Stimulated activated CD8-positive, alpha-beta memory T cell treated with anti-CD3 and anti-CD28 coated beads, Interleukin-15, amount 100 ng/mL, for 48 hours (primary cell): ENCODE measurements at places on chromosomes 6 and 20.

DNA sequence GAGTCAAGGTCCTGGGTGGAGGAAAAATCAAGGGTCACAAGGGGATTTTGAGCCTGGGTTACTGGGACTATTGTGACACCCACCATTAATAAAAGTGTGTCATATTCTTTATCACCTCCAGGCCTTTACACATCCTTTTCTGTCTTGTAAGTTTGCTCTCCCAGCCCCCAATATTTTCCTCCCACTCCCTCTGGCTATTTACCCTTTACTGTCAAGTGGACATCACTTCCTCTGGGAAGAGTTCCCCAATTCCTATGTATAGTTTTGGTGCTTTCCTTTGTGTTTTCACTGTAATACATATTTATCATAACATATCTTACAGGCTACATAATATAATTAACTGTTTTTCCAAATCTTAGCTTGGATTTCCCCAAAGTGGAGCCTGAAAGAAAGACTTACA lies 36.3 kb downstream of the MARCKS start:
- DNase-seq, result no peak

DNA sequence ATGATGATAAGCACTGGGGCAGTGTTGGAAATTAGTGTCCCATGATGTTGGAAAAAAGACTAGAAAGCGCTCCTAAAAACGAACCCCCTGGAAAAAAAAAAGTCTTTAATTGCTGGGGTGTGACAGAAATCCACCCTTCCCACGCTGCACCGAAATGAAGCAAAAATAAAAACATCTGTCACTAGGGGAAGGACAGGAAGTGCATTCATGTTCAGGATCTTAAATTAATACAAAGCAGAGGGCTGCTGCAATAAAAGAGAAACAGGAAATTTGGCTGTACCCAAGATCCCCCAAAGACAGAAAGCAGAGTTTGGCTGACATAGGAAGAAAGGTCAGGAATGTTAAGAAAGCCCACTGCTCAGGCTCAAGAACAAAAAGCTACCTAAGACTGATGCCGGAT lies 333.9 kb downstream of the TBC1D32 start:
- DNase-seq, result no peak

DNA sequence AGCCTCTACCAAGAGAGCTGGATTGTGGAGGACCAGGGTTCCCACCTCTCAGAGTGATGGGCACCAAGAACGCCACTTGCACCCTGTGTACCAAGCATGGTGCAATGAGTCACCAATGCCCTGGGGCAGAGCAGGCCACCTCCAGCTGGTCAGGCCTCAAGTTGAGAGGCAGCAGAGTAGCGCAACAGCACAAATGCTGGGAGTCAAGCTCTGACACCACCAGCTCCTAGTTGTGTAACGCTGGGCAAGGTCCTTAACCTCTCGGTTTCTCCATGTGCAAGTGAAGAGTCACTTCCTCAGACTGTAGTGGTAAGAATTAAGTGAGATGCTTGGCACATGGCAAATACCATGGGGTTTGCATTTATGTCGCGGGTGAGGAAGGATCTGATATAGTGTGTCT lies 25.6 kb downstream of the GFOD1 start:
- no peak for DNase-seq

- no peak for DNase-seq
Measured at GRCh38 chr6:169252505-169253189, 999 bp downstream of the THBS2 start.

DNA sequence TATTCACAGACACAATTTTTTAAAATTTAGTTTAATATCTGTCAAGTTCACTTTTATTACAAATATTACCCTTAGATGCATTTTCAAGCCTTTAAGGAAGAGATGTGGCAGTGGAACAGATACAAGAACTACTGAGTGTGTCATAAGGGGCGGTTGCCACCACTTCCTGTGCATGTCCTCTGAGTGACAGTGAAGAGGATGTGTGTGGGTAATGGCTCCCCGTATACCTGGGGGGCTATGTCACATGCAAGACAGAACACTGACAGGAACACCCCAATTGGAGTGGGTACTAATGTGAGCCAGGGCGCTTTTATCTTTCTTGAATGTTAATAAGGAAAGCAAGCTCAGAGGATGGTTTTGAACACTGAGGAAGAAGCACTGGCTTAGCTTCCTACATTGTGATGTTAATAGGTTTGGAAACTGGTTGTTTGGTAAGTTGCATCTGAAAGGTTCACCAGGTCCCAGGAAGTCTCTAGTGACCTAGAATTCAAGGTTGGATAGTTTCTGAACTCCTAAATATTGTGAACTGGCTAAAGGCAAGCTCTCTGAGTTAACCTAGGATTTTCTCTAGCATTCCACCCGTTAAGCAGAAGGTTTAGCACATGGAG lies 83.4 kb upstream of the ASF1A start:
- DNase-seq, result peak; percentile 48

DNA sequence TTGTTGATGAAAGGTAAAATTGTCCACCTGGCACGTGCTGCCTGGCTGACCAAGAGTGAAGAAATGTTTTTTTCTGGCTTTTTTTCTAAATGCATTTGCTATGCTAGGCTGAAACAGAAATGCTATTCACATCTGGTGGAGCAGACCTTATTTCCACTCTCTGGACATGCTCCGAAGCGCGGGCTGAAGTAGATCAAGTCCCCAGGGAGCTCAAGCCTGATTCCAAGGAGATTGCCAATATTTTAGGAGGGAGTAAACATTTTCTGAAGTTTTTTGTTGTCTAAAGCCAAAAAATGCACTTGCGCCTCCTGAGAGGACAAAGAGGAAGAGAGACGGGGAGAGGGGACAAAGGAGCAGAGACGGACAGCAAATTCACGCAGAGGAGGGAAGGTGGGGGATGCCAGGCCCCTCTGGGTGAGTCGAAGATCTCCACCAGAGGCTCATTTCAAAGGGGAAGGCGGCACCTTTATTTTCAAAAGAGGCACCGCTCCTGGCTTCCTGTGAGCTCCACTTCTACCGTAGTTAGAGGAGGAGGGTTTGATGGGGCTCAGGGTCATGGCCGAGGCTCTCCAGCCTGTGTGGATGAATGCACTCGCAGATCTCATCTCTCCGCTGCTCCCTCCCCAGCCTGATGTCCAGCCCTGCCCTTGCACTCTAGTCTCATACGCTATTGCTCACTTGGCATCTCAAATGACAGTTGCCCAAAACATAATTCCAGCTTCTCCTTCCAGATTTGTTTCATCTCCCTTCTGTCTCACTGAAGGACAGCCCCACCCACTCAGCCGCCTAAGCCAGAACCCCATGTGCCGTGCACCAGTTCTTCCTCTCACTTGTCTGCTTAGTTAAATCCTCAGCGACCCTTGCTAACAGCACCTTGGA lies 23.1 kb upstream of the SMOC2 start:
- DNase-seq, result no peak
